A549 treated with GW870086 at 1 μM for 4 hours (cell line): ENCODE measurements at places on chromosomes 7 and 10. TPM values are rescaled to one million over a fixed set of nuclear protein-coding genes. Genes with fewer than 3 reads are reported as not detected.

ZNF503 gene
- total RNA-seq = 8.7 to 12.1 TPM (median 11.6 TPM) in 5 replicates

AZGP1 gene
- not detected in 5 replicates for total RNA-seq

ZNF394 gene
- total RNA-seq = 15.6 to 21.2 TPM (median 18.3 TPM) in 5 replicates

ARHGAP22 gene
- 2.9 to 4.8 TPM (median 4.3 TPM) in 5 replicates for total RNA-seq

HIPK2 gene
- total RNA-seq = 22.2 to 41.9 TPM (median 33.4 TPM) in 5 replicates

FKBP6 gene
- not detected in 5 replicates for total RNA-seq

ZDHHC4 gene
- 44.4 to 51.8 TPM (median 49.7 TPM) in 5 replicates for total RNA-seq

SLC39A12 gene
- not detected in 5 replicates for total RNA-seq
